ENCODE measurements at places on chromosomes 12 and 14.

GRCh38 chr12:3155702-3156370 lies 78.7 kb downstream of the TSPAN9 start:
- DNase-seq, result no peak

DNA sequence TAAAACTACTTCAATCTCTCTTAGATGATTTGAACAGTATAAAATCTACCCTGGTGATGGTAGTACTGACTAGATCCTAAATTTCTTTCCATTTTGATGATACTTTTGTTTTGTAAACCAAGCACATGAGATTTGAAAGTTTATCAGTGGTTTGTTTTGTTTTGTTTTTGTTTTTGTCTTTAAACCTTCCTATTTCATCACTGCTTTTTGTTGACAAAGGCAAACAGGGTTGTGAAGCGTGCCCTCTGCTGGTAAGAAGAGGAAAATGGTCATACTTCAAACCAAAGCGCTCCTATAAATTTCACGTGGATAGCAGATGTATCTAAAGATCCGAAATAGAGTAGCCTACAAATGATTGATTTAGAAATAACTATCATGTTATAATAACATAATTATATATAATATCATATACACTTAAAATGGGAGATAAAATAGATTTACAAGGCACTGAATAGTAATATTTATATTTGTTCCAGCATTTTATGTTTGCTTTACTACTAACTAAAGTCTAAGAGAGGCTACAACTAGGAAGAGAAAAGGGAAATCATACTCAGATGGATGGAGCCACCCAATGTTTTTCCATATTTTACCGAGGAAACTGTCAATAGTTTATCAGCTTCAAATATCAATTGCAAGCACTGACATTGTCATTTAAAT lies 254.0 kb upstream of the USP15 start:
- peak; percentile 19 for DNase-seq

DNA sequence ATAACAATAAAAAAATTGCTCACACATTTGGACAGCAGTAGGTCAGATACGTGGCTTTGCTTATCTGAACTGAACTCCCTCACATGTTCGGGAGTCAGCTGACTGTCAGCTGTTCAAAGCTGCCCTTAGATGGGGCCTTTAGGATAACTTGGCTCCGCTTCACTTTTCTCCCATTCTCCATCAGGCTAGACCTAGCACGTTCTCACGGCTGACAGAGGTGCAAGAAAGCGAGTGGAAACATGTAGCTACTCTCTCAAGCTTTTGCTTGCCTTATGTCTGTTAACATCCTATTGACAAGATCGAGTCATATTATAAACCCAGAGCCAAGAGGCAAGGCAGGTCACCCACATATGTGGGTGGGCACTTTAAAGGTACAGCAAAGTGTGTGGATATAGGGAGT lies 112.0 kb upstream of the PDZRN4 start:
- DNase-seq, result no peak

GRCh38 chr14:98950353-98950895 lies 321.6 kb downstream of the BCL11B start:
- no peak for DNase-seq

GRCh38 chr12:93663006-93663728 lies 14.0 kb upstream of the CRADD start:
- DNase-seq, result no peak

GRCh38 chr14:63186453-63186852 lies 17.8 kb upstream of the RHOJ start:
- no peak for DNase-seq

- DNase-seq, result no peak
These were observed 370.2 kb upstream of the CCDC196 start for GRCh38 chr14:66115740-66116502.

Measured in GM19239 (cell line).